ENCODE measurements at places on chromosomes 11 and 22.
A peak's percentile ranks its signal among the peaks of the same experiment; 100 is the strongest.

GRCh38 chr11:134639586-134640330 lies 227.7 kb upstream of the B3GAT1 start:
- no peak for DNase-seq

GRCh38 chr11:130478204-130478701 lies 29.8 kb downstream of the ADAMTS15 start:
- DNase-seq = no peak

DNA sequence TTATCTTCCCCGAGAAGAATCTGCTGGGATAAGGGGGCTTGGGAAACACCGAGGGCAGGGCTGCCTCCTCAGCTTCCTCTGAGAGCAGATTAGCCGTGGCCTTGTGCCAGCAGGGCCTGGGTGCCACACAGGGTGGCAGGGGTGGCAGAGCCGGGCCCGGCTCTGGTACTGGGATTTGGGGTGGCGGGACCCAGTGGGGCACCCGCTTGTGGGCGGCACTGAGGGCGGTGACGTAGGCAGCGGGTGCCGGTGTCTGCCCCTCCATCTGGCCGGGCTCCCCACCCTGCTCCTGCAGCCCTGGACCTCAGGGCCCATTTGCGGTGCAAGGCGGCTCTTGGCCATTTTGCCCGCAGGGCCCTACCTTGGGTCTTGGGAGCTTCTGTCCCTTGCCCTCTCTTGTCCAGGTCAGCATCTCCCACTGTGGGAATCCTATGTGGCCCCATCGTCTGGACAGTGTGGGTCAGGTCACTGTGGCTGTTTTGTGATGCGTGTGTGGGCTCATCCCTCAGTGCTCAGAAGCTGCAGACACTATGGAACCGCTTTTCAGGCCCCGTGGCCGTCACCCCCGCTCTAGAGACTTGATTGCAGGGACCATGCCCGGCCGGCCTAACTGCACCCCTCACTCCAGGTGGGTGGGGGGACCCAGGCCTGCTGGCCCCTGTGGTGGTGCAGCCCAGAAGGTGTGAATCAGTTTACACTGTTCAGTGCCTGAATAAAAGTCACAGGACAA lies 29.7 kb upstream of the KRTAP5-6 start:
- no peak for DNase-seq

GRCh38 chr11:34052608-34053160 lies 1.2 kb downstream of the CAPRIN1 start:
- DNase-seq = no peak

- DNase-seq = no peak
These were observed 40.8 kb downstream of the LGR4 start for GRCh38 chr11:27431808-27432207.

- DNase-seq = no peak
These were observed 617 bp upstream of the ARHGAP20 start for GRCh38 chr11:110712659-110713448.

DNA sequence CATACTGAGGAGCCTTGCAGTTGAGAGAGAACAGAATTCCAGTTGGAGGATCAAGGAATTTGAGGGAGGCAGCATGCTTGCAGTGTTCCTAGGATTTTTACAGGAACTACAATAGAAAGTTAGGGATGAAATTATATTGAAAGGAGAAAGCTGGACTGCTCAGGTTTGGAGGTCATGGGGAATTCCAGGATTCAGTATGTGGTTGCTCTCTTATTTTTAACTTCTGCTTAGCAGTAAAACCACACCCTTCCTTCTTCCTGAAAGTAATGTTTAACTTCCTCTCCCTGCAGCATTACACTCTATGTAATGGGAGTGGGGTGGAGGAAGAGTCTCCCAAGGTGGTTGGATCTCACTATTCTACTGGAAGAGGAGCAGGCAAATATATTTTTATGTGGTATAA lies 31.3 kb downstream of the CTNND1 start:
- peak; percentile 32 for DNase-seq

All from CD4-positive, alpha-beta T cell treated with Interleukin-12 subunit alpha and Interleukin-12 subunit beta, for 1 hour (primary cell).